ENCODE measurements at places on chromosomes 6 and 20. TPM values are rescaled to one million over a fixed set of nuclear protein-coding genes. Genes with fewer than 3 reads are reported as not detected.

GRCh38 chr6:139711804-139712585 is 337.5 kb upstream of the CITED2 start:
- DNase-seq = no peak

The CRNKL1 gene
- total RNA-seq = 18.0 TPM

The TTK gene
- total RNA-seq = 7.2 TPM

The ASIP gene
- not detected for total RNA-seq

The TNFRSF6B gene
- 96.8 TPM for total RNA-seq

The TBC1D20 gene
- 27.8 TPM for total RNA-seq

DNA sequence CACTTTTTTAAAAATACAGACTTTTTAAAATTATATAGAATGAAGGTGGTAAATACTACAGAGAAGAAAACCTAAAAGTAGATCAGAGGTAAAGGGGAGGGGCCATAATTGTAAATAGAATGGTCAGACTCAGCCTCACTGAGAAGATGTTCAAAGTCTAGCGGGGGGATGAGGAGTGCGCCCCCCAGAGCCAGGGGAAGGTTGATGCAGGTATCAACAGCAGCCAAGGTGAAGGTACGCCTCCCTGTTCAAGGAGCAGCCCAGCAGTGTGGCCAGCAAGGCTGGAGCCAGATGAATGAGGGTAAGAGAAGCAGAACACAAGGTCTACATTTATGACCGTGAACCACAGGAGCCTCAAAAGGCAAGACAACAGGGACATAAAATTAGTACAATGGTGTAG is 204.1 kb downstream of the PTPRT start:
- DNase-seq = no peak

The NAPB gene
- 4.5 TPM for total RNA-seq

GRCh38 chr6:122673343-122673961 is 63.2 kb downstream of the PKIB start:
- DNase-seq = no peak

DNA sequence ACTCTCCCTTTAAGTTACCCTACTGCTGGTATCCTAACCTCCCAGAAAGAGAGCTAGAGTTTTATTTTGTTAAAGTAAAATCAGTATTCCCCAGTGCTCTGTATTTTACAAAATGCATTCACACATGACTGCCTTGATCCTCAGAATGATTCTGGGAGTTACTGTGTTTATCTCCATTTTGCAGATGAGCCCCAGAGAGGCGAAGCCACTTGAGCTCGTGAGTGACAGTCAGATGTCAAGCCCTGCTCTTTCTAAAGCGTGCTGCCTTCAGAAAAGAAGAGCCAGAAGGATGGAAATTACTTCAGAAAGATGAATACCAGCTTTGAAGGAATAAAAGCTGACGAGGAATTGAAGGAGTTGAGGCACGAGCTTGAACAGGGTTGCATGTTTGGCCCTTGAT is 14.1 kb upstream of the OSER1 start:
- no peak for DNase-seq

- DNase-seq = no peak
Measured at GRCh38 chr6:80280262-80281010, 174.0 kb downstream of the BCKDHB start.

The PROCR gene
- total RNA-seq = 92.8 TPM

DNA sequence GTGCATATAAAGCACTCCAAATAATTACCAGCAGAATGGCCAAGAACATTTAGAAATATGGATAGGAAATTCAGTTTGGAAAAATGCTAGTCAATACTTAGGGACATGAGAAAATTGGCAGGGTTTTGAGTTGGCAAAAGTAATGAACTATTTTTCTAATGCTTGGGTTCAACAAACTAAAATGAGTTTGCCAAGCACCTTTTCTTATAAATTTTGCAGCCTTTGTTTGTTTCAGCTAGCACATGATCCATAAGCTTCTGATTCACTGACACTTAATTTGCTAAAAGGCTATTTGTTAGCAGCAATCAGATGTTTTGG is 324.8 kb downstream of the QKI start:
- no peak for DNase-seq

DNA sequence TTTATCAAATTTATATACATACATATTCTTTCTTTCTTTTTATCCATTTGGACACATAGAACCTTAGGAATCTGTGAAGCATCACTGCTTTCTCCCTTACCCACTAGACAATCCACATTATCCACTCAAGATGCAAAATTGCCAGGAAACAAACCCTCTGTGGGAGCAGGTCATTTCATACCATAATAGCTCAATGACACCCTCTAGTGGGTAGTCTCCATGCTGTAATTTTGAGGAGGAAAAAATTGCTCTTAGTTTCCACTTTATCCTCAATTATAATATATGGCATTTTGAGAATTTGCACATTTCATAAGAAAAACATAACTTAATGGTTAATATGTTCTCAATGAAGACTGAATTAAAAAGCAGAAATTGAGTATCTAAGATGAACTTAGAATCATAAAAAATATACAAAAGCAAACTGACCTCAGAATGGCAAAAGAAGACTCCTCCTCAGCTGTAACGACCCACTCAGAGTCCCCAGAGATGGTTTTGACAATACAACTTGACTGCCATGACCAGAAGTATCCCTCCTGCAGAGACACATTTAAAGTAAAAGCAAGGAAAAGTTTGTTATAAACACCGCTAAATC is 164.1 kb downstream of the FRK start:
- DNase-seq = no peak

The BPIFA1 gene
- not detected for total RNA-seq

- DNase-seq = no peak
Measured at GRCh38 chr6:120935908-120936307, 398.4 kb downstream of the TBC1D32 start.

The DZANK1 gene
- 2.3 TPM for total RNA-seq

DNA sequence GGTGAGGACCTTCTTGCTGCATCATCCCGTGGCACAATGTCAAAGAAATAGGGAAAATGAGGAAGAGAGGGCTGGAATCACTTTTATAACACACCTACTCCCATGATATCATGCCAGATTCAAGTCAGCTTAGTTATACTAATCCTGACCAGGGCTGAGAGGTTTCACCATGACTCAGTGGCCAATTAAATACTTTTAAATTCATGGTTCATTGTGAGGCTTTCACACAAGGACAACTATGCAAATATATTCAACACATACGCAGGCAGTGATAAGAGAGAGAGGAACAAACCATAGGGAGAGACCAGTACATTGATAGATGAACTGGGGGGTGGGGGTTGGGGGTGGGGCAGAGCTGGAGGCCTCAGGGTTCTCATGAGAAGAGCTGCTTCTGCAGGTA is 313.1 kb downstream of the LRFN2 start:
- no peak for DNase-seq

The C6orf141 gene
- total RNA-seq = 28.1 TPM

DNA sequence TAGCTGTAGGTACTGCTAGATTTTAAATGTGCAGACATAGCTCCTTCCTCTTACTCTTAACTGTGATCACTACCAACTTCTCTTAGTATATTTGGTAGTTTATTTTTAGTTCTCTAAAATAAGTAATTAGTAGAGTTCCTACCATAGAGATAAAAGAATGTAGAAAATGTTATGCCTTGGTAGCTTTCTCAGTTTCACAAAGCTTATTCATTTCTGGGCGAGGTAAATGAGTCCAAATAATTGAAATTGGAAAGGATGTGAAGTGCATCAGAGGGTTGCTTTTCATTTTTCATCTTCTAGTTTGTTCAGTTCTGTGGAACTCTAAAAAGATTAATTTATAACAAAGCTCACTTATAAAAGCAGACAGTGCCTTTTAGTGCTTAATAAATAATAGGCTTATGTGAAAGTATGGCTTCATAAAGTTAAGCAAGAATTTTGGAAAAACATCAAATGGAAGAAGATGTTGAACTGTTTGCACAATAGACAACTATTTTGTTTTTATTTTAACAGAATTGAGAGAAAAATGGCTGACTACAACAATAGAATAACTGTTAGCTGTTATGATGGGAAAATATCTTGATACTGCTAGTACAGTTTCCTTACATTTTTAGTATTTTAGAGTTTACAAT is 303.7 kb downstream of the UTRN start:
- no peak for DNase-seq

The LRRC73 gene
- total RNA-seq = 0.12 TPM

DNA sequence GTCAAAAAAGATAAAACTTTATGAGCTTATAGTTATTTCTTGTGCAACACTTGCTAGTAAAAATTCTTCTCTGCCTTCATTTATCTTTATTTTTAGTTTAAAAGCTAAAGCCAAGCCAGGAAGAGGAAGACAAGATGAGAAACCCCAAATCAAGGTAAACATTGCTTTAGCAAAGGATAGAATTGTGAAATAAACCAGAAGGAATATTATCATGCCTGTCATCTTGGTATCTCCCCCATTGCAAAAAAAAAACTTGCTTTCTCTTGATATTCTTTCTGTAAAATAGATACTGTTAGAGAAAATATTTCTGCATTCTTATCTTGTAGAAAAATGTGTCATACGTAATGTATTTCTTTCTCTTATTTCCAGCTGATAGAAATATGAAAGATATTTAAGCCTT is 432.8 kb downstream of the GJA1 start:
- DNase-seq = no peak

The CD40 gene
- 14.0 TPM for total RNA-seq

- DNase-seq = no peak
Measured at GRCh38 chr20:1225783-1226654, at the start of gene RAD21L1. TSS of gene RAD21L1 (plus strand) at chr20:1226044. CDS start at chr20:1228454, 2,410 bp downstream.

DNA sequence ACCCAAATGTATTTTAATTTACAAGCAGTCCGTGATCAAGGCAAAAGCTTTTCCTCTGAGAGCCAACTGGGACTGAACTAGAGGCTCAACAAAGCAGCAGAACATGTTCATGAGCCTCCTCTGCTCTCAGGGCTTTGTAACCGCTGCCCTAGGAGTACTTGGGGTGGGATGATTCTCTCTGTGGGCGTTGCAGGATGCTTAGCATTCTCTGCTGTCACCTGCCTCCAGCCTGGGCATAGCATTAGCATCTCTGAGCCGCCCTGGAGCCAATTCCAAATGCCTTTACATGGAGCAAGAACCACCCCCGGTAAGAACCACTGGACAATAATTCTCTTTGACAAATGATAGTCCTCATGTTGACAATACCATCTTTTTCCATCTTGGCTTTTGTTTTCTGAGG is 237.6 kb upstream of the CDH4 start:
- DNase-seq = no peak

The TINAG gene
- total RNA-seq = 4.8 TPM

GRCh38 chr6:25351485-25351884 is 72.3 kb downstream of the CARMIL1 start:
- DNase-seq = no peak

DNA sequence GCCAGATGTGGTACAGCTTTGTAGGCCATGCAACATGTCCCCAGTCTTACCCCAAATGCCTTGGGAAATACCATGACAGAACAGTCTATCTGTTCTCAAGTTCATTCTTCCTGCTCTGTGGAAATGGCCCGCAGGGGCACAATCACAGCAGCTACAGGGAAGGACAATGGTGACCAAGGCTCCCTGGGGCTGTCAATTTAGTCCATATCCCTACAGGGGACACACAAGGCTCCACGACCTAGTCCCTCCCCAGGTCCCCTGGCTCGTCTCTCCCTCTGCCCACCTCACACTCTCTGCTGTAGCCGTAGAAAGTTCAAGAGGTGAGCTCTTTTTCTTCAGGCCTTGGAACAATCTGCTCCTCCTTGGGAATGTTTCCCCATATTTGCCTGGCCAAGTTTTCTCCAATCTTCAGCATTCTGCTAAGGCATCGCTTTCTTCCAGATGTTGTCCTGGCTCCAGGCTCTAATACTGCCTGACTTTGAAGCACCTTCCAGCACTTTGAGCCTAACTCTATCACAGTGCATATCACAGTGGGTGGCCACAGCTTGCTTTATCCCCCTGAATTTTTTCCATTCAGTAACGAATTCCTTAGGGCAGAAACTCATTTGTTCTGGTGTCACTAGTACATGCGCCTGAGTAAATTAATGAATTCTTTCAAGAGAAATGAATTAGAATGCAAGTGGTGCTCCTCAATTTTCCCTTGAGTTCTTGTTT is 92.6 kb downstream of the MAP3K7 start:
- DNase-seq = no peak

- DNase-seq = no peak
Measured at GRCh38 chr6:169966312-169967181, 215.1 kb downstream of the ERMARD start.

DNA sequence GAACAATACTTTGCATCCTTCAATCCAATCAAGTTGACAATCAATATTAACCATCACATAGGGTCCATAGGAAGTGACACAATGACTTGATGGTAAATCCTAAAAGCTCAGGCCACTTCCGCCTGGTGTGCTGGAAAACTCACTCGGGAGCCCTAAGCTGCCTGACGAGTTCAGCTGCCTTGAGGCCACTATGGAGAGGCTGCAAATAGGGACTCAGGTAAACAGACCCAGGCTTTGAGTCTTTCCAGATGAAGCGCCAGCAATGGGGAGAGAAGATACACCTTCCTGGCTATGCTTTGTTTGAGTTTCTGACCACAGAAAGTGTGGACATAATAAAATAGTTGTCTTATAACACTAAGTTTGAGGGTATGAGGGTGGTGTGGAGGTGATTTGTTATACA is 112.6 kb downstream of the GPR63 start:
- DNase-seq = no peak

The LCA5 gene
- total RNA-seq = 3.3 TPM

The BCAS4 gene
- total RNA-seq = 11.1 TPM

The KIF3B gene
- 21.2 TPM for total RNA-seq

The CST3 gene
- total RNA-seq = 440 TPM

- DNase-seq = no peak
Measured at GRCh38 chr20:33679758-33680485, 5.7 kb upstream of the NECAB3 start.

The SLA2 gene
- total RNA-seq = not detected

DNA sequence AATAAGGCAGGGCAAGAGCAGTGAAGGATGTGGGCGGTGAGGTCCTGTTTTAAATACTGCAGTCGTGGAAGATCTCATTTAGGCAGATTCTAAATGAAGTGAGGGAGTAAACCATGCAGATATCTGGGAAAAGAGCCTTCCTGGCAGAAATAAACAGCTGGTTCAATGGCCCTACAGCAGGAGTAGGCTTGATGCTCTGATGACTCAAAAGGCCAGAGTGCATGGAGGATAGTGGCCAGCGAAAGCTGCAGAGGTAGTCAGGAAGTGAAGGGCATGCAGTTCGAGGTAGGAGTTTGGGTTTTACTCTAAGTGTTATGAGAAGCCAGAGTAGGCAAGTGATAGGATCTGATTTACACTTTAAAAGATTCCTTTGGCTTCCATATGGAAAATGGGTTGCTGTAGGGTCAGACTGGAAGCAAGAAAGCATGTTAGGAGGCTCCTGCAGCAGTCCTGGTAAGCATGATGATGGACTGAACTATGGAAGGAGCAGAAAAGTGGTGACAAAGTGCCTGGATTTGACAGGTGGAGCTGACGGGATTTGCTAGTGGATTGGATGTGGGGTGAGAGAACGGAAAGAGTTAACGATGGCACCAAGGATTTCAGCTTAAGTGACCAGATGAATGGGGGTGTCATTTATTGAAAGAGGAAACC is 150.0 kb downstream of the GJA10 start:
- DNase-seq = no peak

All from glomerular endothelial cell (primary cell).